ENCODE measurements at places on chromosomes 6 and 20. TPM values are rescaled to one million over a fixed set of nuclear protein-coding genes. Genes with fewer than 3 reads are reported as not detected.

MOXD1 gene
- polyA plus RNA-seq = 1.9 TPM

OVOL2 gene
- polyA plus RNA-seq = 7.3 TPM

POM121L2 gene
- not detected for polyA plus RNA-seq

GABBR1 gene
- 2.2 TPM for polyA plus RNA-seq

CLIC5 gene
- polyA plus RNA-seq = 24.0 TPM

TENT5A gene
- polyA plus RNA-seq = 20.6 TPM

STX11 gene
- polyA plus RNA-seq = 4.4 TPM
